ENCODE measurements at places on chromosomes 16 and 17.

- DNase-seq = no peak
Measured at GRCh38 chr17:82097919-82098168, 192 bp downstream of the FASN start.

DNA sequence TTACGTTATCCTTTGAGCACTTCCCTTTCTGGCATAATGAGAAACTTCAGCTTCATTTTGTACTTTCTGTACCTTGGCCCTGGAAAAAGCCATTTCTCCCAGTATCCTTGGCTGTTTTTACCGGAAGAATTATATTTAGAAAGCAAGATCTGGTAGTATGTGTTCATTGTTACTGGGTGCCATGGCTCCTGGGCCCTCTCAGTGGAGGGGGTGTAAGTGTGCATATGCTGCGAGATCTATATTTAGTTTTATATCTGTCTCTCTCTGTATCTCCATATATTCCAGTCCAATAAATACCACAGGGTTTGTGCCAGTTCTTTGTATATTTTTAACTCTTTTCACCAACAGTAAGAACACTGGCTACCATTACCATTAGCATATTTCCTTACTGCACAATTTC, 17.7 kb downstream of the ATP2C2 start:
- DNase-seq = no peak

DNA sequence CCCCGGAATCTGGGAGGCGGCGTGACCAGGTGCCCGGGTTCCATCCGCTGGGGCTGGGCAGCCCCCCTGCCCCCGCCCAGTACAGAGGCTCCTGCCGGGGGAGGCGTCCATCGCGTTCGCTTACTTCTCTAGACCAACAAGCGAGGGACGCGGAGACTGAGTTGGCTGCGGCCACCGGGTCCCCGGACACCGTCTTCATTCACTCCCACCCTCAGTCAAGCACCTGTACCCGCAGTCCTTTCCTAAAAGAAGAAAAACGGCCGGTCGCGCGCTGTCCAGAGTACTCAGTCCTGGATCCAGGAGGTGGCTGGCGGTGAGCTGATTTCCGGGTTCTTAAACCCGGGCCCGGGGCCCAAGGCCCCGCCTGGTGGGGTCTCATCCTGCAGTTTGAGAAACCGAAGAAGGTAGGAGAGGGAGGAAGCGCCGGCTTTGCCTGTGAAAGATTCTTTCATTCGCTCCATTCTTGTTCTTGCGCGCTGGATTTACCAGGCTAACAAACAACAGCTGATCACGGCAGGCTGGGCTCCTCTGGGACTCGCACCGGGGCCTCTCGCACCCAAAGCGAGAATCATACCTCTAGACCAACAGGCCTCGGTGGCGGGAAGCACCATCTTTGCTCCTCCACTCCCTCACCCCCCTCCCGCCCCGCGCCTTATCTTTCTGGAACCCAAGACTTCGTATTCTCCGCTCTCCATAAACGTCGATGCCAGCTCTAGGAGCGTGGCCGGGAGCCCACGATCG, 17.4 kb upstream of the OR1F1 start:
- no peak for DNase-seq

GRCh38 chr17:68439656-68440290, 17.5 kb downstream of the WIPI1 start:
- no peak for DNase-seq

DNA sequence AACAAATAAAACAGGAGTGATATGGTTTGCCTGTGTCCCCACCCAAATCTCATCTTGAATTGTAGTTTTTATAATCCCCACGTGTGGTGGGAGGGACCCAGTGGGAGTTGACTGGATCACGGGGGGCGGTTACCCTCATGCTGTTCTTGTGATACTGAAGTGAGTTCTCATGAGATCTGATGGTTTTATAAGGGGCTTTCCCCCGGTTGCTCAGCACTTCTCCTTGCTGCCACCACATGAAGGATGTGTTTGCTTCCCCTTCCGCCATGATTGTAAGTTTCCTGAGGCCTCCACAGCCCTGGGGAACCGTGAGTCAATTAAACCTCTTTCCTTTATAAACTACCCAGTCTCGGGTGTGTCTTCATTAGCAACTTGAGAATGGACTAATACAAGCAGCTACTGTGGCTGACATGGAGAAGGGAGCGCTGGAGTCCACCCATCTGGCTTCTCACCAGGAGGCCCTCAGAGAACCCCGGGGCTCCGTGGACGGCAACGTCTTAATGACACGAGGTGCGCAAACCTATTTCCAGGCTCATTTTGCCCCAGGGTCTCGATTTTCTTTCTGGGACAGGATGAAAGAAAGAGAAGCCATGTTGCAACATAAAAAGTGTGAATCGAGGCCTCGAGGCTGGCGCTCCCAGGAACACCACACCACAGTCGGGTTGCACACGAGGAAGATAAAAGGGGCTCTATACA, 129.5 kb downstream of the DYNLRB2 start:
- DNase-seq = peak; percentile 37

GRCh38 chr17:80780381-80781198, 211.1 kb upstream of the CHMP6 start:
- peak; percentile 17 for DNase-seq

- no peak for DNase-seq
Measured at GRCh38 chr17:36837195-36837938, 99.9 kb upstream of the LHX1 start.

- no peak for DNase-seq
Measured at GRCh38 chr16:25403852-25404251, 146.2 kb upstream of the ZKSCAN2 start.

GRCh38 chr17:35011671-35012216, 31.4 kb downstream of the LIG3 start:
- DNase-seq = no peak

- DNase-seq = no peak
Measured at GRCh38 chr17:73071066-73071999, 21.2 kb downstream of the SLC39A11 start.

- peak; percentile 86 for DNase-seq
Measured at GRCh38 chr17:67390646-67391361, 13.7 kb downstream of the PITPNC1 start.

DNA sequence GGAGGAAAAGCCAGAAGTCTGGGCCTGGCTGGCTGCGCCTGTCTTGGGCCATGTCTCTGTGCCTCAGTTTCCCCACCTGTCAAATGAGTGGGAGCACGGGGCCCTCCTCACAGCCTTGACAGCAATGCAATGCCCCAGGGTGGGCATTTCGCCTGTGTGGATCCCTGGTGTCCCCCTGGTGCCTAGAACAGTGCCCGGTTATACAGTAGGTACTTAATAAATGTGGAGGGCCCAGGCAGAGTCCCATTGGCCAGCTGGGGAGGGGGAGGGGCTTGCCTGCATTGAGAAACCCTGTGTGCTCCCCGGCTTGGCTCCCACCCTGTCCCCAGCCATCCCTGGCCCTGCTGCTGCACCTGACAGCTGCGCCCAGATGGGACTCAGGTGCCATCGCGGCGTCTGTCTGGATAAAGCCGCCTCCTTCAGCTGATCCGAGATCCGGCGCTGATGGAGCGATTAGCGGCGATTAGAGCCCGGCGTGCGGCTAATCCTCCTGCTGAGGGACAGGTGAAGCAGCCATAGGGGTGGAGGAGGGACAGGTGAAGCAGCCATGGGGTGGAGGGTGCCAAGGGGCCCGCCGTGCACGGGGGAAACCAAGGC, 12.4 kb downstream of the ZFPM1 start:
- DNase-seq = no peak

DNA sequence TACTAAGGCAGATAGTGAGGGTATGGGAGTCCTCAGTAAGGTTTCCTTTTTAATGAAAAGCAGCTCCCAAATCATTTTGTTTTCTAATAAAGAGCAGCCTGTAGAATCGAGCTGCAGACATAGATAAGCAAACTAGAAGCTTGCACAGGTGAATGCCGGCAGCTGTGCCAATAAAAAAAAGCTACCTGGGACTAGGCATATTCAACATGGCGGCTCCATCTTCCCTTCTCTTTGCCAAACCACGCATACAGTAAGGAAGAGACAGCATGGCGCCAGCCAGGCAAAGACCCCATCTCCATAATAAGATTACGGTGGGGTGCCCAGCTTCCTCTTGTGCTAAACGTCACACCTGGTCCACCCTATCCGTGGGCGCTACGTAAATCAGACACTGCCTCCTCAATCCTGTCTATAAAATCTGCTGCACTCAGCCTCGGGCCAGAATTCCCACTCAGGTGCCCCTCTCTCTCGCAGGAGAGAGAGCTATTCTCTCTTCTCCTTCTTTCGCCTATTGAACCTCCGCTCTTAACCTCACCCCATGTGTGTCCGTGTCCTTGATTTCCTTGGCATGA, 92.7 kb upstream of the FA2H start:
- DNase-seq = no peak

DNA sequence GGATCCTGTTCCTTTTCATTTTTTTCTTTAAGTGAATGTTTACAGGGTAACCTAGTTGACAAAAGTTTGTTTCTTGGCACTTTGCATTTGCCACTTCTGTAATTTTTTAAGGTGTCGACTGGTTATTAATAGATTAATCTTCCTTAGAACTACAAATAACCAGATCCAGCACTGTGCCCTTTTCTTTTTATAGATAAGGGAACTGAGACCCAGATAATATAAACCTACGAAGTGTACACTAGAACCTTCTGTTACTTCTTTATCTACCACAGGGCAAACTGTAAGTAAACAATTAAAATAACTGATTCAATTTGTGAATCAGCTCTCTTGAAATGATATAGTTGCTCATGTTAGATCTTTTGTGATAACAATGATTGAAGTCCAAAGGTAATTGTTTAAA, 55.4 kb downstream of the NLK start:
- DNase-seq = no peak

DNA sequence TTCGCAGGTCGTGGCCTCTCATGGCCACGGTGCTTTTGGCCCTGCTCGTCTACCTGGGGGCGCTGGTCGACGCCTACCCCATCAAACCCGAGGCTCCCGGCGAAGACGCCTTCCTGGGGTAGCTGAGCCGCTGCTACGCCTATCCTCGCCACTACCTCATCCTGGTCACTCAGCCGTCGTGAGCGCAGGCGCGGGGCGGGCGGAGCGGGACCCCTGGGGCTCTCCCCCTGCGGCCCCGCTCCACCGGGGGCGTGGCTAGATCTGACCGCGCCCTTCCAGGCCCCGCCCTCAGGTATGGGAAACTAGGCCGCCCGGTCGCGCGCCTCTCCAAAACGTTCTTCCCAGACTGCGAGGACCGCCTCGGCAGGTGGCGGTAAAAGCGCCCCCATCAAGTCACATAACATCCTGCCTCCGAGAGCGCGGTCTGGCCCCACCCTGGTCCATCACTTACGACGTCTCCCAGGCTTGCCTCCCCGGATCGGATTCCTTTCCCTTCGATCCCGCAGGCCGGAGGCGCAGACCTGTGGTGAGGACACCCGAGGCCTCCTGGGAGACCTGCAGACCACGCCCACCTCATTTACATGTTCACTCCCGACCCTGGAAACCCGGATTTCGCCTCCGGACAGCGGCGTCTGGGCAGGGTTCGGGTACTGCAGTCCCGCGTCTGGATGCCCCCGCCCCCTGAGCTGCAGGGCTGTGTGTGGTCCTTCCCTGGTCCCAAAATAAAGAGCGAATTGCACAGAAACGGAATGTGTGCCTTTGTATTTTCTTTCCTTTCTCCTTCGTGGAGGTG, 91.5 kb upstream of the TMEM97 start:
- no peak for DNase-seq

Measured in CD4-positive, alpha-beta T cell treated with Interleukin-4 for 4 hours (primary cell).